ENCODE measurements at places on chromosomes 1 and 21.

DNA sequence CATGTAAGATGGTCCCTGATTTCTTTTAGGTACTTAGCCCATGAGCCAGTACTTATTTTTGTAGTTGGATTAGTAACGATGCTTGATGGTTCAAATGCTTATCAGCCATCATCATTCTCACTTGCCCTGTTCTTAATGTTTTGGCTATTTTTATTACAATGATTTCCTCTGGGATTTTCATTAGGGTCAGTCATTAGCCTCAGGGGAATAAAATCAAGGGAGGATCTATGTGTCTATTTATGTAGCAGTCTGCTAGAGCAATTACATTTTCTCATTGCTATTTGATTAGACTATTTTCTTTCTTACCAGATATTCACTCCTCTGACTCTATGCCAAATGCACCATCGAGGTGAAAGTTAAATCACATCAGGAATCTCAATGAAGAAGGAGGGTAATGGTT is 10.9 kb upstream of the CCT8 start:
- no peak for DNase-seq

GRCh38 chr1:47685763-47686066 is 247.9 kb downstream of the FOXD2 start:
- DNase-seq: no peak

DNA sequence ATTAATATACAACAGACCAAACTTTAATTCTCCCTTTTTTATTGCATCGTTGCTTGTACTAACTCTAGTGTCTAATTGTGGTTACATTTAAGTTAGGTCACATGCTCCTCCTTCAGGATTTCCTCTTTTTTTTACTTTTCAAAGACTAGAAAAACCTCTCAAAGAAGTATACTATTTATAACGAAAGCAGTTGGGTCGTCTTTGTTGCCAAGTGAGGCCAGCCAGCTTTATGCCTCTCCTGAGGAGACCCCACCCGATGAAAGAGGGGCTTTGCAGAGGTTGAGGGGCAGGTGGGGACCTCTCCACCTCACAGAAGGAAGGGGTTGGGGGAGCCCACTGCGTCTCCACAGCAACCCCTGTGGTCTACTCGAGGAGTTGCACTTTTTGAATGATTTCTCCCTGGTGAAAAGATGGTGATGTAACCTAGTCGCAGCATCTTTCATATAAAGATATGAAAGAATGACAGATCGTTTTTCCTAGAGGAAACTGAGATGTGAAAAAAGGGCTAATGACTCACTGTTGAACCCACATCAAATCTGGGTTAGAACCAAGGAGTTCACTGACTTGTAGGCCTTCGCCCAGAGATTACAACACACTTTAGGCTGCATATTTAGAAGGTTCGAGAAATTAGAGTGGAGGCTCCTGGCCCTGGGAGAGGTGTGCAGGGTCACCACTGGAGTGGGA is 6.4 kb downstream of the TGFB2 start:
- DNase-seq: no peak

DNA sequence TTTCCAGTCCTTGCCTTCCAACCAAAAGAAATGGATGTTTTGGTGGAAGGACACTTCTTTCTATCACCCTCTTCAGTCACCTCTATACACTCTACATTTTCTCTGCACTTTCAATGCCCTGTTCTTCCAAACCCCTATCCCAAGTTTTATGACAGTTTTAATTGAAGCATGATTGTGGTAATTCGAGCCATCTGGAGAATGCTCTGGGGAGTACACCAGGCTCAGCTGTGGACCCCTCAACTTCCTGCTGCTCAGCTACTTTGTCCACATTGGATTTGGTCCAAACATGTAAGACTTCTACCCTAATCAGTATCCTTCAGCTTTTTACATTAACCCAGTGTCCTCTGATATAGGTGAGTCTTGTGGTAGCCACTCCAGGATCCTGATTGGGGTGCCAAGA is 129.6 kb downstream of the SYT2 start:
- DNase-seq: no peak

- DNase-seq: no peak
Measured at GRCh38 chr1:195306281-195306680, 1302.0 kb downstream of the KCNT2 start.

- no peak for DNase-seq
Measured at GRCh38 chr1:47104816-47105215, 32.4 kb upstream of the CYP4A22 start.

GRCh38 chr1:168894397-168894903 is 165.4 kb upstream of the DPT start:
- no peak for DNase-seq

DNA sequence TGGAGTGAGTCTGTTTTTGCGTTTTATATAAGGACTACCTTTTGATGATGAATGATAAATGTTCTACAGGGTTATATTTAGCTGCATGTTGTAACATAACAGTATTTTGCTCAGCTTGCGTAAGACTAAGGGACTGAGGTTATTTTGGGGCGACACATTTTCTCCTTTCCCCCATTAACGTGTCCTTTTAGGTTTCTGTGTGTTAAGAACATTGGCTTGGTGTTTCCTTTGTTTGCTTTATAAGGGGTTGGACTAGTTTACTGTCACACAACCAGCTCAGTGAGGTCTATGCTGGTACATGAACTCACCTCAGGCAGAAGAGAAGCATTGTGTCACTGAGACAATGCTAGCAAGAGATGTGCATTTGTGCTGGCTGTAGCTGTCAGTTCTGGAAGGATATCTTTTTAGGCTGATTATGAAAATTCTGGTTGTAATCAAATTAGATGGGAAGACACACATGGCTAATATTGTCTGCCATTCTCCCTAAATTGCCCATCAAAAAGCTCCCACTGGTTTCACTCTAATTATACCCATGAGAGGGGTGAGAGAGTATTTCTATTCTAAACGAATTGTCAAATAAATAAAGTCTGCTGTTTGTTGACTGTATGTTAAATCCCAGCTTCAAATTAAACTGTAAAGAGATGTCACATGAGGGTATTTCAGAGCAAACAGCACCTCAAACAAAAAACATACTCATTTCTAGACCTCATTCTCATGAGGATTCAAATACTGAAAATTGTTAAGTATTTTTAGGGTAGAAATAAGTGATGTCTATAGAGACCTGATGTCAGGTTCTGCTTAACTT is 62.6 kb downstream of the CDC14A start:
- DNase-seq: no peak

- no peak for DNase-seq
Measured at GRCh38 chr1:41286486-41286885, 44.4 kb upstream of the SCMH1 start.

DNA sequence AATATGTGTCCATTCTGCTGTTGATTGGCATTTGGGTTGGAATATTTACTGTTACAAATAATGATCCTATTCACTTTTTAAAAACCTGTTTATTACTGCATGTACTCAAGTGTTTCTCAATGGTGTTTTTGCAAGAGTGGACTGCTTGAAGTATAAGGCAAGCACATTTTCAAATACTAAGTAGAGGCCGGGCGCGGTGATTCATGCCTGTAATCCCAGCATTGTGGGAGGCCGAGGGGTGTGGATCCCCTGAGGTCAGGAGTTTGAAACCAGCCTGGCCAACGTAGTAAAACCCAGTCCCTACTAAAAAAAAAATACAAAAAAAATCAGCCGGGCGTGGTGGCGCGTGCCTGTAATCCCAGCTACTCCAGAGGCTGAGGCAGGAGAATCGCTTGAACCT is 276.9 kb upstream of the ADGRL4 start:
- no peak for DNase-seq

DNA sequence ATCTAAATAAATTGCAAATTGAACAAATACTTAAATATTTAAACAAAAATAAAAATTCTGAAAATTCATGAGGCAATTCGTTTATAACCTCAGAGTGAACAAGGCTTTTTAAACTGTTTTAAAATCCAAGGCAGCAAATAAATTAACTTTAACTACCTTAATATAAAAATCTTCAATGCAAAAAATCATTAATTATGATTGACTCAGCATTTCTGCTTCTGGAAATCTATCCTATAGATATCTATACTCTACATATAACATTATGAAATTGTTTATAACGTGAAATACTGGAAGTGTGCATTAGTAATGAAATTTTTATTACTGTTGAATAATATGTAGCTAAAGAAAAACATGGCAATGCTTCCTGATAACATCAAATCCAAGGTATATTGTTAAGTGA is 92.4 kb downstream of the ADAMTS1 start:
- DNase-seq: no peak

DNA sequence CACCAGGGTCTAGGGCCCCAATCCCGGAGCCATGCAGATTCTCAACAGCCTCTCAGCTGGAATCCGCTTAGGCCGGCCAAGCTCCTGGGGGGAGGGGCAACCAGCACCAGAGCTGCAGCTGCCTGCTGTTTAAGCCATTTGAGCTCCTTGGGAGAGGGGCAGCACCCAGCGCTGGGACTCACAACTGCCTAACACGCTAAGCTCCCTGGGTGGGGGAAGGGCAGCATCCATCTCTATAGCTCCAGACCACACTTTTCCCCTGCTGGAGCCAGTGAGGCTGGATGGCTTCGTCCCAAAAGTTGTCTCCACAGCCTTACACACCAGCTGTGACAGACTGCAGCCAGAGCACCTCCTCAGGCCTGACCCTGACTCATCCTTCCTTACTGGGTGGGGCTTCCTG is 6.9 kb upstream of the PTGFR start:
- DNase-seq: no peak

DNA sequence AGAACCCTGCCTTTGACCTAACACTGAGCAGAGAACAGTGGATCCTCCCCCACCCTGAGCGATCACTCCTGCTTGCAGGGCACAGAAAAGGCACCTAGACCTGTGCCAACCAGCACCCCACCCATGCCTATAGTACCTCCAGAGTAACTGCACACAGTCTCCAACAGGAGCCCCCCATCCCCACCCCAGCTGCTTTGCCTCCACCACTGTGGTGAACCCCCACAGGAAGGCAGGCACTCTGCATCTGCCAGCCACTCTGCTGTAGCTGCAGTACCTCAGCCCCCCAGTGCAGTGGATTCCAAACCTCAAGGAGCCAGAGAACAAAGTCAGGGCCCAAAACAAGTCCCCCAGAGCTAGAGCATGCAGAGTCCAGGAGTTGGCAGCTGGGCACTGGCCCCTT is 10.7 kb downstream of the SPATC1L start:
- no peak for DNase-seq

GRCh38 chr1:205191622-205192021 is 19.9 kb downstream of the DSTYK start:
- no peak for DNase-seq

DNA sequence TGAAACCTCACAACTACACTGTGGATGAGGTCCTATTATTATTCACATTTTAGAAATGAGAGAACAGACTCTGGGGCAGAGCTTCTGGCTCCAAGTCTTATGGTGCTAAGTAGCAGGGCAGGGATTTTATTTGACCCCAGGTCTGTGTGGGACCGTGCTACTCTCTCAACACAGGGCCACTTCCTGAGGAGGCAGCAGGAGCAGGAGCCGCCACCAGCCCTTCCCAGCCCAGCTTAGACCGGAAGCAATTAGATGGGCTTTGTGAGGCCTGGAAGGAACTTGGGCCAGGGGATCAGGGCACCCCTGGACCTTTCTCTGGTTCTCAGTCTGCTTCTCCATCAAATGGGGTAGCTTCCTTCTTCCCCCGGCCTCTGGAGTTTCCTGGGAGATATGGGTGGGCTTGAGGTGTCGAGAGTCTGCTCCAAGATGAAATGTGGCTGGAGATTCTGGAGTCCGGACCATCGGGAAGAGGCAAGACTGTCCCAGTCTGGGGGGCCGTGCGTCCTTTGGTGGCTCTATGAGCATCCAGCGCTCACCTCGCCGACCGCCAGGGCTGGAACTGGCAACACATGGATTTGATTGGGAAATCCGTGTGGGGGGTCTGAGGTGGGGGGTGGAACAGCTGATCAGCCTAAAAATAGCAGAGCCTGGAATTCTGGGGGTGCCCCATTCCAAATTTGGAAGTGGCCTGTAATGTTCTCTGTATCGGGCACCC is 136.8 kb downstream of the FOXD2 start:
- no peak for DNase-seq

DNA sequence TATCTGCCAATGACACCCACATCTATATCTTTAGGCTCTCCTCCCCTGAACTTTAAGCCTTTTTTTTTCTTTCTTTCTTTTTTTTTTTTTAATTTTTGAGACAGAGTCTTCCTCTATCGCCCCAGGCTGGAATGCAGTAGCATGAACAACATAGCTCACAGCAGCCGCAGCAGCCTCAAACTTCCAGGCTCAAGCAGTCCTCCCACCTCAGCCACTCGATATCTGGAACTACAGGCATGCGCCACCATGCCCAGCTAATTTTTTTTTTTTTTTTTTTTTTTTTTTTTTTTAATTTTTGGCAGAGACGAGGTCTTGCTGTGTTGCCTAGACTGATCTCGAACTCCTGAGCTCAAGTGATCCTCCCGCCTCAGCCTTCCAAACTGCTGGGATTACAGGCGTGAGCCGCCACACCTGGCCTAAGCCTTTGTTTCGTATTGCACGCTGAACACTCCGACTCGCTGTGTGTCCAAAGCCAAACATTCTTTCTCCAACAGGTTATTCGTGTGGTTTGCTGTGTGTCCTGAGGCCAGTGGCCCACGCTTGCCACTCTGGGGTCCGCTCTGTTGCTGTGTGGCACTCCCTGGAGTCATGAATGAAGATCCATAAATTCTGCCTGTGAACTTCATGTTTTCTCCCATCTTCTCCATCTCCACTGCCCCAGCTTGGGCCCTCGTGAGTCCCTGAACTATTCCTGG is 119.4 kb downstream of the CAMTA1 start:
- DNase-seq: no peak

GRCh38 chr1:81876901-81877733 is 76.4 kb downstream of the ADGRL2 start:
- no peak for DNase-seq

DNA sequence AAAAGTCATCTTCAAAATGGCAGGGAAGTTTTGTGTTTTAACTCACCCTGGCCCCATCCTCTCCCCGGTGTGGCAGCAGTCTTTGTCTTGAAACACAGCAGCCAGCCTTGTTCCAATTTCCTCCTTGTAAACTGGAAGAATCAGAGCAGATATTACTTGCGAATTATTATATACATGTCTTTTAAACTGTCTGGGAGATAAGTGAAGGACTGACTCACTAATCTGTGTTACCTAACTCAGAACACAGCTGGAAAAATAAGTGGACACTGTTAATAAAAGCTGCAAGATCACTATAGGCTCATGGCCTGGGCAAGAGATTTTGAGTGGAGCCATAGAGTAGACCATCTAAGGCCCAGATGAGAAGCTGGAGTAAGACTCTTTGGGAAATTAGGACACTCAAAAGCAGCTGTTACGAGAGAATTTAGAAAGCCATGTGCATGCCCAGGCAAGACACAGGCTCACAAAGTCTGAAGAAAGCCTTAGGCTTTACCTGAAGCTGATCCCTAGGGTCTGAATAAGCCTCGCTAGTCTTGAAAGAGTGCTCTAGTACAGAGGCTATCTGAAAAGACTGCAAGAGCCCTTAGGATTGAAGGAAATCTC is 233.0 kb upstream of the RAB4A start:
- no peak for DNase-seq
